ENCODE measurements at places on chromosomes 12 and 14.

- no peak for DNase-seq
Measured at GRCh38 chr12:91224401-91224800, 41.8 kb upstream of the DCN start.

GRCh38 chr12:79069009-79069408, 204.4 kb downstream of the SYT1 start:
- no peak for DNase-seq

GRCh38 chr12:77734214-77734883, 96.3 kb upstream of the NAV3 start:
- DNase-seq, result no peak

- no peak for DNase-seq
Measured at GRCh38 chr14:100325958-100326357, 2.8 kb downstream of the SLC25A47 start.

- no peak for DNase-seq
Measured at GRCh38 chr14:61475316-61475715, 153.9 kb downstream of the PRKCH start.

Measured in endothelial cell (in vitro differentiated cells).